ENCODE measurements at places on chromosomes 6 and 20.
A peak's percentile ranks its signal among the peaks of the same experiment; 100 is the strongest.

GRCh38 chr20:572727-573126, 29.1 kb upstream of the CSNK2A1 start:
- DNase-seq = no peak

DNA sequence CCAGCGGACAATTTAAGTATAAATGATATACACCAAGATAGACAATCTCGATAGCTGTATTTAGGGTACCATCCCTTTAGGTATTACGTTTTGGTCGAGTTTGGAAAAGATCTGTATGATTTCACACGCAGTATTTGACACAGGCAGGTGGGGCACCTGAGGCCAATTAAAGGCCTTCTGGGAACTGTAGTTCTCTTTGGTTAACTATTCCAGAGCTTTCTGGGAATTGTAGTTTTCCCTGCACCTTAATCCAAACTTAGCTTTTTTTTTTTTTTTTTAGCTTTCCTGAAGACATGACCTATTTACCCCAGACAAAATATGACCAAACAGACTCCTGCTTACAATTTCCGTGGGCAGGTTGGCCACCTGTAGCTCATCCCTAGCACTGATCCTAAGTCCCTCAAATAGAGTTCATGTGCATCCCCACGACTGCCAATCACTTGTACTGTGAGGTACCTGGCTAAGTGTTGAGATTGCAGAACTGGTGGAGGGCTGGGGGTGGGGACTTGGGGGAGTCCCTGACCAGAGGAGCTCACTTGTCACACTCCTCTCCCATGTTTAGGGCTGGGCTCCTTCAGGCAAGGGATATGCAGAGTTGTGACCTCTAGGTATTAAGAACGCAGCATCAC, 999 bp upstream of the EHMT2 start:
- no peak for DNase-seq

- no peak for DNase-seq
Measured at GRCh38 chr6:145271040-145271439, 464.3 kb downstream of the EPM2A start.

DNA sequence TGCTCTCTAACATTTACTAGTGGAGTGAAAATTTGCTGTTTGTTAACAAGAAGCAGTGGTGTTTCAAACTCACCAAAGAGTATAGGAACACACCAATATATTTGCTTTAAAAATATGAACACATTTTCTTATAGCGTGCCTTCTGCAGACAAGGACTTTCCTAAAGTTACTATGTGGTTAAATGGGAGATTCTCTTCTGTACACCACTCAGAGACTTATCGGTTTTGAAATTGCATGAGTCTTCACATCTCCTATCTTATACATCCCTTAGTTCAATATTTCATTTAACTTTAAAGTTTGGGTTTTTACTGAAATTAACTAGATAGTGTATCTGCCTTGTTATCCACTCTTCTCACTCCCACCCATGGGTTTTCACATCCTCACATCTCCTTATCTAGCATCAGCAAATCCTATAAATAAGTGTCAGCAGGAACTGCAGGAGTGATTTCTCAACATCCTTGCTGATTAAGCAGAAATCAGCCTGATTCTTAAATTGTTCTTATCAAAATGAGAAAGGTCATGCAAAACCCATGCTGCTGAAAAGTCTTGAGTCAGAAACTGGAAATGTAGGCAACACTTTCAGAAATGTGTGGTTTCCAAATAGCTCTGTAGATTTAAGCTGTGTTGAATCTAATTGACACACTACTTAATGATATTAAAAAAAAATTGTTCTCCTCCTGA, 1075.6 kb upstream of the GJE1 start:
- no peak for DNase-seq

GRCh38 chr6:30722280-30723112, 2.3 kb downstream of the TUBB start:
- DNase-seq = no peak

DNA sequence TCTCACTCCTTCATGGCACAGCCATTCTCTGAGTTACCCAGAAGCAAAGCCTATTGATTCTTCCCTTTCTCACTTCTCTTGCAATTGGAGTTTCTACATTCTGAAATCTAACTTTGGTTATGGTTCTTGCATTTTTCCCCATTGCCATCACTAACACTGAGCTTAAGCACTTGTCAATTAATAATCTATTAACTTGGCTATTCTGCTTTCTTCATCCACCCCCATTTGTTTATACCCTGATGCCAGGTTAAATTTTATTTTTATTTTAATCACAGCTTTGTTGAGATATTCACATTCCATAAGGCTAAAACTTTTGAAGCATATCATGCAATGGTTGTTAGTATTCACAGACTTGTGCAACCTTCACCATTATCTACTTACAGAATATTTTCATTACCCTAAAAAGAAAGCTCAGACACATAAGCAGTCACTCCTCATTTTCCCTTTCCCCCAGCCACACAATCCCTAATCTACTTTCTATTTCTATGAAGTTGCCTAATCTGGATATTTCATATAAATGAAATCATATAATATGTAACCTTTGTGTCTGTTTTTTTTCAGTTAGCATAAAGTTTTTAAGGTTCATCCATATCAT, 222.3 kb downstream of the UBE3D start:
- DNase-seq = no peak

DNA sequence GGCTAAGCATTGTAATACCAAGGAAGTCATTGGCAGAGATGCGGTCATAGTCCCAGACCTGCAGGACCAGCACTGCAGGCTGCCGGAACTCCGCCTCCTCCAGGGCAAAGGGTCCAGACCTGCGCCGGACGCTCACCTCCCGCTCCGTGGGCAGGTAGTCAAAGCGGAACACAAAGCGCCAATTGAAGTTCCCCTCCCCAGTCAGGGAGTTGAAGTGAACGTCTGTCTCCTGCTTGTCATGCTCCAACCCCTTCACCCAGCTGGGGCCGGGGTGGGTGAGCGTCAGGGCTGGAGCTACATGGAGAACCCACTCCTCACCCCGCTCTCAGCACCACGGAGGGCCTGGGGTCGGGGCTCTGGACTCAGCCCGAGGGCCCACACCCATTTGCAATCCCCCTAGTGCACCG, 18.2 kb downstream of the ERGIC3 start:
- DNase-seq = no peak

GRCh38 chr6:74931558-74931957, 274.3 kb downstream of the COL12A1 start:
- DNase-seq = peak; percentile 97

- DNase-seq = no peak
Measured at GRCh38 chr6:89750338-89750737, 69.3 kb downstream of the MDN1 start.

GRCh38 chr6:158323561-158323958, 11.3 kb downstream of the TULP4 start:
- no peak for DNase-seq

DNA sequence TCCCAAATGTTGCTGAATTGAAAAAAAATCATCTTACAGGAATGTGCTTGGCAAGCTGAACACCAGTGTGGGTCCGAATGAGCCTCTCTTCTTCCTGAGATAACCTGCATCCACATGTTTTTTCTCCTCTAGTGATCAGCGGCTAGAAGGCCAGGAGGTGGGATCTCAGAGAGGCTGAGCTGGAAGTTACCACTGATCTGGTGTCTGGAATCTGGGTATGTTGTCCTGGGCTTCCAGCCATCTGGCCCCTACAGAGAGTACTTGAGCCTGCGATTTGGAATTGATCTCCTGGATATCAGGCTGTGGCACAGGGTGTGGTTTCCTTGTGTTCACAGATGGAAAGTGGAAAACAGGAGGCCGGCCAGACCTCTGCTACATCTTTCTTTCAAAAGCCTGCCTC, 35.9 kb downstream of the SULF2 start:
- DNase-seq = peak; percentile 30

DNA sequence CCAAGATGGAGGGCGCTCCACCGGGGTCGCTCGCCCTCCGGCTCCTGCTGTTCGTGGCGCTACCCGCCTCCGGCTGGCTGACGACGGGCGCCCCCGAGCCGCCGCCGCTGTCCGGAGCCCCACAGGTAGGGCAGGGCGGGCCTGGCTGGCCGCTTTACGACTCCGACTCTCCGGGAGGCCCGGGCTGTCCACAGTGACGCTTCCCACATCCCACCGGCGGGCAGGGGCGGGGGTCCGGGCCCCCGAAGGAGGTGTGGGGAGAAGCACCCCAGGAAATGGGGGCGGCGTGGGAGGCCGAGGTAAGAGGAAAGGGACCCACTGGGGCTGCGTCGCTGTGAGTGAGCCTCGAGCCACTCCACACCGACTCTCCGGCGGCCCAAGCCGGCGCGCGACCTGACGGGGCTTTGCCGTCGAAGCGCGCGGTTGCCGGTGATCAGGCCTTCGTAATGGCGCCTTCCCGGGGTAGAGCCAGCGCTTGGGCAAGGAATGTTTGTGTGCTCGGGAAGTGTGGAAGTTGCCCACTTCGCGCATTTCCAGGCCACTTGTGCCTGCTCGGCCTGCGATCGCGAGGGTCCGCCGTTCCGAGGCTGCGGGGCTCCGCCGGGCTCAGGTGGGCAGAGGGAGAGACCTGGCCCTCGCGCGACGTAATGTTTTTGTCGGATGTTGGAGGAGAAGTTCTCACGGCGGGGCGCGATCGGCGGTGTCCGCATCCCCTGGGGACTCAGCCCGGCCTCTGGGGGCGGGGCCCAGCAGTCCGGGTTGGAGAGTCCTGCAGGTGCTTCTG, 427 bp downstream of the GINM1 start:
- DNase-seq = no peak

DNA sequence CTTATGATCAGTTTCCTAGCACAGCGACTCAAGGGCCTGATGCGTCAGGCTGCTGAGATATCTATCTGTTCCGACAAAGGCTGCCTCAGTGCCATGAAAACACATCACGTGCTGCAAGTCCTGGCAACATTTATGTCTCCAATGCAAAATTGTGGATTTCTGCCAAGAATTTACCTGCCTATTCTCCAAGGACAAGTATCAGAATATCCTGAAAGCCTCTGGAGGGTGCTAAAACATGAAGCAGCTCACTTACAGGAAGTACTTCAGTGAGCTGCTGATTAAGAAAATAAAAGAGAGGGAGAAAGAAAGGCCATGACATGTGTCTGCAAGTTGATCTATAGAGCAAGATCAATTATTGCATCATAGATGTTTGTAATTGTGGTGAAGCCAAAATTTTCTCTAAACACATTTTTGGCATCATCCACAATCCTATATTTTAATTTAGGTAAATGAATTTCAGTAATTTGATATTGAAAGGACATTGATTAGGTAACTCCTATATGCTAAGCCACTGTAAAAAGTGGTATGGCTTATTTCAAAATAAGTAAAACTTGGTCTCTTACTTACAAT, 25.8 kb upstream of the TPBG start:
- no peak for DNase-seq

DNA sequence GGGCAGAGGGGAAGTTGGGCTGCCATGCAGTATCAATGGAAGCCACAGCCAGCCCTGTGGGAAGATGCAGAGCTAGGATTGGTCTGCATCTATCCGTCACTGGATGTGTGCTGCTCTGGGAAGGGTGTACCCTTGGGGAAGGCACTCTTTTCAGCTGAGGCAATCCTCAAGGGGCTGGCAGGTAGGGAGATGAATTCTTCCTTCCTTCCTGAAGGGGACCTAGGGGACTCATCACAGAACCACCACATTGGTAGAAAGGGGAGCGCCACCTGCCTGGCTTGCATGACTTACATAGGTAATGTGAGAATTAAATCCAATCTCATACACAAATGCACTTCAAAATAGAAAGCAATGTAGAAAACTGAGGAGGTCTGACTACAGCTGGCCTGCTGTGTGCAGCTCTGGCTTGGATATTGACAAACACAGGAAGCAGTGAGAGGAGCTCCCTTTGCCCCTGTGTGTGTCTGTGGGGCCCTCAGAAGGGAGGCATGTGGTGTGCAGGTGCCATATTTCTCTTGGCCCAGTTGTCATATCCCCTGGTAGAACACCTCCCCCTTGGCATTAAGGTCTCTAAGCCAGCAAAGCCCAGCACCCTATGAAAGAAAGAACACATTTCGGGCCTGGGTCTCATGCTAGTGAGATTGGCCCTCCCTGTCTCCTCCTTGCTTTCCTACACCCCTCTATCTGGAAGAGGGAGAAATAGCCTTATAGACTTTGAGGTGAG, 260.3 kb upstream of the MOCS1 start:
- no peak for DNase-seq

- DNase-seq = no peak
Measured at GRCh38 chr20:46700481-46700880, 9.0 kb upstream of the SLC2A10 start.

- no peak for DNase-seq
Measured at GRCh38 chr6:1624851-1625781, 15.4 kb downstream of the FOXC1 start.

GRCh38 chr20:38471987-38472512, 593 bp upstream of the RALGAPB start:
- no peak for DNase-seq

DNA sequence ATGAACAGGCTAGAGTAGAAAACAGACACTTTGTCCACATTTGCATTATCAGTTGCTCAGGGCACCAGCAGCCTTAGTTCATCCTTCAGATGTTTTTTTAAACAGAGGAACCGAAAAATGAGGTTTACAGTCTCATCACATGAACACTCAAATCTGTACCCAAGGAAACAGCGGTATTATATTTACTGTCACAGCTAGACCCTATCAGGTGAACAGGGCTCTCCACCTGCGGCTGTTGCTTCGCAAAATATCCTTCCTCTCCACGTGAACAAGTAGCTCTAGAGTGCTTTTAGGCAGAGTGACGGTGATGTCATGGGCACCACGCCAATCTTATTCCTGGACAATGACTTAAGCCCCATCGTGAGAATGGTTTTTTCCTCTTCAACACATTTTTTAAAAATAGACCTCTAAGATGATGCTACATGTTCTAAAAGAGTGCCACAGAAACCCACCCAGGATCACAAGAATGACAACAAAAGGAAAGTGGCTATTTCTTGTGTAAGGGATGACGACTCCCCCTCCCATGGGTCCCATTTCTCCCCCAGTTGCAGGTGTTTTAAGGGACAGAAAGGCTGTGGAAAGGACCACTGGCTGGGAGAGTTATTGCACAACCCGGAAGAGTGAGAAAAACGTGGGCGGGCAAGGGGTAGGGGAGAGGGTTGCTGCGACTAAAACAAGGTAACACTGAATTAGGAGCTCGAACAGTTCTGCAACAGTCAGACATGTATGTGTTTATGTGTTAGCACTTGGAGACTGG, 77.7 kb downstream of the EFHC1 start:
- DNase-seq = no peak

GRCh38 chr6:122780114-122780513, 598 bp downstream of the FABP7 start:
- no peak for DNase-seq

GRCh38 chr6:152209211-152209610, 401.7 kb downstream of the ESR1 start:
- no peak for DNase-seq

DNA sequence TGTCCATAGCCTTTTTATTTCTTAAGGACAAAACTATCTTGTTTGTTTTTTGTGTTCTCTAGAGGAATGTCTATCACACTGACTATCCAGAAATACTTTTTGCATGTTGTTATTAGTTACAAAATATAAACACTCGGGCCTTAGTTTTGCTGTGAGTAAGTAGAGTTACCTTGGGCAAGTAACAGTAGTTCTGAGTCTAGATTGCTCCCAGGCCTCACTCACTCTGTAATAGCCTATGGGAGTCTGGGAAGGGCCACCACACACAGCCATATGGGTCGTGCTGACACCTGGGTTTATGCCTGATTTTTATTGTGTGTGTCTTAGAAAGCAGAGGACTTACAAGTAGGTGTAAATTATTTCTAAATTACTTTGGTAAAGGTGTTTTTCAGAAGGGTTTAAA, 185.8 kb downstream of the TMEM242 start:
- DNase-seq = no peak
